Fibroblast of skin of abdomen (primary cell): ENCODE measurements at places on chromosomes 3 and 15.
A peak's percentile ranks its signal among the peaks of the same experiment; 100 is the strongest.

- DNase-seq, result no peak
These were observed 10.4 kb upstream of the ABHD17C start for GRCh38 chr15:80684697-80685096.

- DNase-seq, result no peak
These were observed 84.3 kb downstream of the FLNB start for GRCh38 chr3:58092521-58092920.

GRCh38 chr3:154214306-154214705 lies 93.1 kb downstream of the ARHGEF26 start:
- peak; percentile 20 for DNase-seq

DNA sequence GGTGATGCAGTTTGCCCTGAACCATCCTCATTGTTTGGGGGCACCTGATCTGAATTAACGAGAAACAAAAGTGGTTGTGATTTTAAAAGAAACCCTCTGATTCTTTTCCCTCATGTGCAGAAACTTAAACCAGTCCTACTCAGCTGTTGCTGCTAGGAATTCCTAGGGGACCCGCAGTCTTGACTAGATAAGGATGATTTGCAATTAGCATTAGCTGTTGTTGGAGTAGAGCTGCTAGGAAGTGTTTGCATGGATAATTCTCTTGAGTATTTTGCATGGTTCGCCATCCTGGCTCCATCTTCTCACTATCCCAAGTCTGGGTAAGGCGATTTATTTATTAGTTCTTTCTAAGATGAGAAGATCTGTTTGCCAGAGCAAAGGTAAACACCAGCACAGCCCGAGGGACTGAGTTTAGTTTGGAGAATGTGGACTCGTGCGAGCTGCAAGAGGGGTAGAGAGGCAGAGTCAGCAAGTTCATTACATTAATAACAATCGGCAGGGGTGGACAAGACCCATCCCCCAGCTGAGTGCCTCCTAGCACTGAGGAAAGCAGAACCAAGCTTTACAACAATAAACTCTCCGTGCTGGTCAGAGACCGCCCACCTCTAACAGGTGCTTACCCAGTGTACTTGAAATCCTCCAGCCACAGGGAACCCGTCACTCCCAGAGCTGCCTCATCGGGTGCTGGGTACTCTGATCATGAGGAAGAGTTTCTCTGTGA lies 4.1 kb downstream of the FGD5 start:
- DNase-seq, result no peak

- DNase-seq, result no peak
These were observed 49.5 kb downstream of the IQGAP1 start for GRCh38 chr15:90437516-90437915.

DNA sequence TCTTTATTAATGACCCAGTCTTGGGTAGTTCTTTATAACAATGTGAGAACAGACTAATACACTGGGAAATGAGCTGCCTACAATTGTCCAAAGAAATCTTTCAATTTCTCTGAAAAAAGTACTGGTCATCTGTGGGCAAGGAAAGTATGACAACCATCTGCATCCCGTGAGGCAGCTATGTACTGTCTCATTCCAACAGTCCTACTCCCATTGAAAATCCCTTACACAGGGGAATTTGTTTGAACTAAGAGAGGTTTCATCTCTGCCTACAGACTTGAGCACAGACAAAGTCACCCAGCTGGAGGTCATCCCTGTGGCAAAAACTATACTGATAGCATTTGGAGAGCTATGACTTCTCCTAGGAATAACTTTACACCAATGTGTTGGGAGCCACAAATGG lies 27.1 kb downstream of the SHC4 start:
- peak; percentile 80 for DNase-seq

DNA sequence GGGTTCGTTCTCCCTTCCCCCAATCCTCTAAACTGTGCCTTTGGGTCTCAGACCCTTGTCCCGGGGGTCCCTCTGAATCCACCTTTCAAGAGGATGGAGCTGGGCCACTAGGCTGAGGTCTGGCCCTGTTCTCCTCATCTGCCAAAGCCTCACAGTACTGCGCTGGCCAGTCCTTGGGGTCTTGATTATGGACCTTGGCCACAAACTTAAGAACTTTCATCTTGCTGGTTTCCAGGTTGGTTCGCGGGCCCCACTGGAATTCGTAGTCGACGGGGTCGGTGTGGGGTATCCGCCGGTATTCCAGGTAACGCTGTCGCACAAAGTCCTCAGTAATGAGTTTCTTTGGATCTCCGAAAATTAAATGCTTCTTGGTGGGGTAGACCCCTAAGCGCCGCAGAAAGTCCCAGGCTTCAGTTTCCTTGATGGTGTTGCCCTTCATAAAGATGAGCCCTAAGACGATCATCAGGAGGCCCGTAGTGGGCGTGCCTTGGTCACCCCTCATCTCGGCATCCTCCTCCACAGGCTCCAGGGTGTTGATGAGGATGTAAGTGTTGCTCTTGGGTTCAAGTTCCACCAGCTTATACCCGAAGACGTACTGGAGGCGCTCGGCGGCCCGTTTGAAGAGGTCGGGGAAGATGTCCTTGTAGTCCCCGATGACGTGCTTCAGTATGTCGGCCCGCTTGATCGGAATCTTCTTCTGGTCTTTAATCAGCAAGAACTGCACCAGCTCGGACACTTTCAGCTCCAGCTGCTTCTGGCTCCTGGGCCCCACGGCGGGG lies 727 bp downstream of the NSMCE3 start:
- DNase-seq, result peak; percentile 27

- DNase-seq, result no peak
These were observed 130.5 kb upstream of the MB21D2 start for GRCh38 chr3:193048127-193048526.

- no peak for DNase-seq
These were observed 36.1 kb upstream of the SLC41A3 start for GRCh38 chr3:126119976-126120375.

- no peak for DNase-seq
These were observed 5.5 kb downstream of the MEF2A start for GRCh38 chr15:99571299-99571698.

- peak; percentile 18 for DNase-seq
These were observed 961 bp downstream of the HAPLN3 start for GRCh38 chr15:88894348-88894818.

- DNase-seq, result no peak
These were observed 10.9 kb upstream of the BCL2A1 start for GRCh38 chr15:79981831-79982455.

GRCh38 chr3:20064796-20065564 lies 24.7 kb downstream of the KAT2B start:
- DNase-seq, result no peak

DNA sequence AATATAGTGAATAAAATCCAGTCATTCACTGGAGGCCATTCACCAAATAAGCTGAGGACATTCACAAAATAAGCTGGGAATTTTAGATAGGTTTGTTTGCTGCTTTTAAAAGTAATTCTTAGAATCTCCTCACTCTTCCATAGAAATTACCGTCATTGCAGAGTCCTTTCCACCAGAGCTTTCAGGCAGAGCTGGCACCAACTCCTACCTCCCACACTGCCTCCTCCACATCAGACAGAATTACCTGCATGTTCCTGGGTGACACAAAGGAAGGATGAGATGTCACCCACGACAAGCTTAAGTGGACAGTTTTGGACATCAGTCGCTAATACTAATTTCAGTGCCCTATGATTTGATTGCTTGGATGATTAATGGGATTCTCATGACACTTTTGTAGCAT lies 1113.2 kb downstream of the IGSF11 start:
- no peak for DNase-seq

GRCh38 chr3:138888560-138888959 lies 53.8 kb upstream of the PIK3CB start:
- no peak for DNase-seq

- peak; percentile 3 for DNase-seq
These were observed 69.3 kb downstream of the ARPP21 start for GRCh38 chr3:35708394-35709271.

DNA sequence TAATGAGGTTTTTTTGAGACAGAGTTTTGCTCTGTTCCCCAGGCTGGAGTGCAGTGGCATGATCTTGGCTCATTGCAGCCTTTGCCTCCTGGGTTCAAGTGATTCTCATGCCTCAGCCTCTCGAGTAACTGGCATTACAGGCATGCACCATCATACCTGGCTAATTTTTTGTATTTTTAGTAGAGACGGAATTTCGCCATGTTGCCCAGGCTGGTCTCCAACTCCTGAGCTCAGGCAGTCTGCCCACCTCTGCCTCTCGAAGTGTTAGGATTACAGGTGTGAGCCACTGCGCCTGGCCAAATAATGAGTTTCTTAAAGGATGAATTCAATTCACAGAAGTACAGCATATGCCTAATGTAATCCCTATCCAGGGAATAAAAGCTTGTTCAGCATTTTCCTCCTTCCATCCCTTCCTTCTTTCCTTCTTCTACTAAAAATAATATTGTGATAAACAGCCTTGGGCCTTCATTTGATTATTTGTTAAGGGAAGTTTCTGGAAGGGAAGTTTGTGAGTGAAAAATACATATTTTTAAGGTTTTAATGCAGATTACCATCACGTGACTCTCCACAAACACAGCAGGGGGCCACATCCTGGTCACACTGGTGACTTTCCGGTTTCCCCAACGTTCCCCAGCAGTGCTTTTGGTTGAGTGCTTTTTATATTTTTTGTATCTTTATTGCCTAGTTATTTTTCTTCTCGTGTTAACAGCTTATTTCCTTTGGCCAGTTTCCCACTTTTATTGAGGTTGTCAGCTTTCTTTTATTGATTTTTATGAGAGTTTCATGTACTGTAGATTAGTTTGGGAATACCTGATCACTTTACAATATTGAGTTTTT lies 116.8 kb downstream of the USP13 start:
- DNase-seq, result no peak

DNA sequence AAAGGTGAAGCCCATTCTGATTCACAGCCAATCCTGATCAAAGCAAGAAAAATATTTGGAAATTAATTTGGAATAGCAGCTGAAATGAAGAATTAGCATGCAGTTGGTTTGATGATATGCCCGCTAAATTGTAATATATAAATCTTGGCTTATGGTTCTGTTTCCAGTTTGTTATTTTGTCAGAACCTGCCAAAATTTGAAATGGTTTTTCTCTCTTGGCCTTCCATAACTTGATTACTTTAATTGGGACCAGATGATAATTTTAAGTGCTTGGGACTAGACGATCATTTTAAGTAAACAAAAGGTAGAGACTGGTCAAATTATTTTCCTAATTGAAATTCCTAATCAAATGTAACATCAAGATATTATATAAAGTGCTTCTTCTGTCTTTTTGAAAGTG lies 842.4 kb downstream of the TBL1XR1 start:
- DNase-seq, result no peak

- DNase-seq, result no peak
These were observed 316.2 kb upstream of the UMPS start for GRCh38 chr3:124413989-124414598.

DNA sequence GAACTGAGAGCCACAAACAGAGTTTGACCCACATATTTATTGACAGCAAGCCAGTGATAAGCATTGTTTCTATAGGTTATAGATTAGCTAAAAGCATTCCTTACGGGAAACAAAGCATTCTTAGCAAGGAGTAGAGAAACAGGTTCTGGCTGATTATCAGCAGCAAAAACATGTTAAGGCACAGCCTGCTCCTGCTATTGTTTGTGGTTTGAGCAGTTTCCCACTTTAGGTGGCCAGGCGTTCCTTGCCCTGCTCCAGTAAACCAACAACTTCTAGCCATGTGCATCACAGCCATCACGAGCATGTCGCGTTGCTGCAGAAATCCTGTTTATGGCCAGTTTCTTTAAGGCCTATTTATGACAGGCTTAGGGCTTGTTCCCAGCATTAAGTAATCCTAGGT lies 44.7 kb upstream of the C2CD4B start:
- no peak for DNase-seq

DNA sequence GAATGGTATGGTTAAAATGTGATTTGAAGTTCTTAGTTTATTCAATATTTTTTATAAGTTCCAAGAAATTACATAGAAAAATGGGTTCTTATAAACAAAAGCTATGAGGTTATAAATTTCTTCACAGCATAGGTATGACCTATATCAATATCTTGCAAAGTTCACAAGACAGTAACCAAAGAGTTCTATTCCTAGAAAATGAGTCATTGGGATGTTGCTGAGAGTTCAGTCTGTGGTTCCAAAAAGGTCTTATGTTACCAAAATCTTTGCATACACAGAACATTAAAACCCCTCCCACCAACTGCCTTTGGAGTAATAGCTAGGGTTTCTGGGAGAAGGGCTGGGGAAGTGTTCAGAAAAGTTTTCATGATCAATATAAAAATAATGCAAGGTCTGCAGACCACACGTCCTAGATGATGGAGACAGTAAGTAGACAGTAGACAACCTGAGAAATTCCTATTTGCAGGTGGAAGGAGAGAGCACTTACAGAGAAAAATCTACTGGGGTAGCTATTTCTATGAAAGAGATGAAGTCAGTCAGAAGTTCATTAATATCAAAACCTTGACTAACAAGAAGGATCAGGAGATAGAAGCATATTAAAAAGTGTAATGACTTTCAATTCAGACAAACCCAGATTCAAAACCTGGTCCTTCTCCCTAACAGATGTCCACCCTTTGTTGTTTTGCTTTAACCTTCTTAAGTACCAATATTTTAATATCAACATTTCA lies 279.3 kb downstream of the KCNH8 start:
- no peak for DNase-seq

GRCh38 chr15:53527996-53528395 lies 231.5 kb downstream of the WDR72 start:
- no peak for DNase-seq

DNA sequence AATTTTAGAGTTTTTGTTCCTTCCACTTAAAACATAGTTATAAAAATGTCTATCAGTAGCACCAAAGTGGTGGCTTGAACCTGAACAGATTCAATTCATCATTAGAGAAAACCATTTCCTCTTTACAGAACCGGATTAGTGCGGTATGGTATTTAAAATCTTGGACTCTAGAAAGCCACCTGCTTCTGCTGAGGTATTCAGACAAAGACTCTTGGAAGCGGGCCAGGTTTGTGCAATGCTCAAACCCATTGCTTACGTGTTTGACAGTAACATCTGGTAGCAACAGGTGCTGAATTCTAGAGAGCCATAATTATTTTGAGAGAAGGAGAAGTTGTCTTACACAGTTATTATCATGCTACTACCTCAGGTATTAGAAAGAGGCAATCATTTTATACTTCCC lies 290.5 kb downstream of the NAALADL2 start:
- peak; percentile 5 for DNase-seq

DNA sequence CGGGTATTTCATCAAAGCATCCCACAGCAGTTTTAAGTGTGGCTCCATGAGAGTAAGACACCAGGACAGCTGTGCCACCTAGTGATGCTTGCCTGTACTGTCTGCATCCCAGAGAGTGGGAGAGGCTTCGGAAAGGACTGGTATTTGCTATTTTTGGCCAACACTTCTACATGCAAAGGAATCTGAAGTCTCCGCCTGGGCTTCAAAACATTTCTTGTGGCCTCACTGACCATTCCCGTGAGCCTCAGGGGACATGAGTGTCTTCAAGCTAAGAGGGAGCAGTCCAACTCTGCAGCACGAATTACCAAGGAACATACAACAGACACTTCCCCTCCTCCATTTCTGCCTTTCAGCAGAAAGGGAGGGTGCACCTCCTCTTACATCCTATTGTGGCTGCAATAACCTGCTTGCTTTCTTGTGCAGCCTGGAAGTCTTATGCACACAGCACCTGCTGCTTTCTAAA lies 177.5 kb downstream of the RORA start:
- DNase-seq, result peak; percentile 73

GRCh38 chr3:4719046-4719501 lies 225.9 kb downstream of the ITPR1 start:
- peak; percentile 67 for DNase-seq
